NCI-H1105 (cell line): ENCODE measurements at places on chromosomes 16 and 17.

DNA sequence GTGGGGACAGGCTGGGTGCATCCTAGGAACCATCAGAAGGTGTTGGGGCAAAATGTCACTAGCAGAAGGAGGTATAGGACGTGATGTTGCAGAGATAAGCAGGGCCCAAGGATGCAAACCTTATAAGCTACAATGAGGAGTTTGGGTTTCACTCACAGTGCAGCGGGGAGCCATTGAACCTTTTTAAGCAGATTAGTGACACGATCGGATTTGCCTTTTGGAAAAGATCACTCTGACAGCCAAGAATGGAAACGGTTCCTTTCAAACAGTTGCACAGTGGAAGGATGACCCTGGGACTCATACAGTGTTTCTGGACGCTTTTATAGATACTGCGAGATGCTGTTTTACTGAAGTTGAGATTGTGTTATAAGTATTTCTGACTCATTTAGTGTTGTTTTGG lies 131.8 kb upstream of the CACNG3 start:
- no peak for DNase-seq

DNA sequence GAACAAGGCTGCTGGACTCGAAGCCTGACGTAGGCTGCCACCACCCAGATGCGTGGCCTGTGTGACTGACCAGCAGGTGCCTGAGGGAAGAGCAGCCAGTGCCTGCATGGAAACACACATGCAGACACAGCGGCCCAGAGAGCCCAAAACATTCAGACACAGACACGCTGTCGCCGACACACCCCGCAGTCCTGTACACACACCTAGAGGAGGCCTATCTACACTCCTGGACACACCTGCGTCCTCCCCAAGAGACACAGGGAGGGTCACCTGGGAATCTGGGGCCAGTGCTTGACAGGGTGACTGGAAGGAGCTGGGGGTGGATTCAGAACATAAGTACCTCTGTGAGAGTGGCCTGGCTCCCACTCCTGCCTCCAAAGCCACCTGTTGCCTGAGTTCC lies 6.1 kb upstream of the TSPOAP1 start:
- DNase-seq: no peak

- DNase-seq: no peak
Measured at GRCh38 chr16:3755249-3755648, 37.9 kb upstream of the TRAP1 start.

GRCh38 chr17:78979780-78980623 lies at the start of gene LGALS3BP:
LGALS3BP (minus strand) TSS chr17:78979923; CDS start chr17:78977191, 2,732 bp downstream.
- peak; percentile 82 for DNase-seq

- no peak for DNase-seq
Measured at GRCh38 chr16:69399361-69399760, 13.6 kb upstream of the TERF2 start.

- no peak for DNase-seq
Measured at GRCh38 chr16:54511222-54511731, 224.7 kb upstream of the IRX3 start.

GRCh38 chr17:70028978-70029767 lies 45.9 kb upstream of the KCNJ16 start:
- no peak for DNase-seq

DNA sequence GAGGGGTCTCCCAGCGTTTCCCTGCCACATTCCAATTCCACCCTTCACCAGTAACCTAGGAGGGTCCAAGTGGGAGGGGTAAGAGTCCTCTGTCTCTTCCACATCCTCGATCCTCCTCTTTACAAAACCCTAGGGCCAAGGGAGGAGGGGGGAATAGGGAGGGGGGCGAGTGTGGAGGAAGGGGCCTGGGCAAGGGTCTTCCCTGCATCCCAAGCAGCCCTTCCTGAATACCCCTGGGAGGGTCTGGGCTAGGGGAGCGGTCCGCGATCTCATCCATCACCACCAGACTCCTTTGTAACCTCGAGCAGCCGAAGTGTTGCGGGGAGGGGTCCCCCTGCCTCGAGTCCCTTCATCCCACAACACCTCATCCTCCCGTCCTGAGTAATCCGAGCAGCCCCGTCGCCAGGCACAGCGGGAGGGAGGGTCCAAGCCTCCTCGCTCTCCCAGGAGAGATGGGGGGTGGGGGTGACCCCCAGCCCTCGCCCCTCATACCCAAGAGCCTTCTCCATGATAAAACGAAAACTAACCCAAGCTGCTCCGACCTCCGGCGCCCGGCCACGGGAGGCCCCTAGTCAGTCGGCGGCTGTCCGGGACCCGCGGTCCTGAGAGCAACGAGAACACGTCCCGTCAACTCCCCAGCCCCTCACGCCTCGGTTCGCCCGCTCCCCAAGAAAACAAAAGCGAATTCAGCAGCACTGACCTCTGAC lies 502 bp downstream of the SMPD3 start:
- DNase-seq: no peak

GRCh38 chr16:85393674-85394451 lies 219.3 kb upstream of the GSE1 start:
- DNase-seq: no peak

- no peak for DNase-seq
Measured at GRCh38 chr17:77746896-77747554, 211.5 kb upstream of the TNRC6C start.

DNA sequence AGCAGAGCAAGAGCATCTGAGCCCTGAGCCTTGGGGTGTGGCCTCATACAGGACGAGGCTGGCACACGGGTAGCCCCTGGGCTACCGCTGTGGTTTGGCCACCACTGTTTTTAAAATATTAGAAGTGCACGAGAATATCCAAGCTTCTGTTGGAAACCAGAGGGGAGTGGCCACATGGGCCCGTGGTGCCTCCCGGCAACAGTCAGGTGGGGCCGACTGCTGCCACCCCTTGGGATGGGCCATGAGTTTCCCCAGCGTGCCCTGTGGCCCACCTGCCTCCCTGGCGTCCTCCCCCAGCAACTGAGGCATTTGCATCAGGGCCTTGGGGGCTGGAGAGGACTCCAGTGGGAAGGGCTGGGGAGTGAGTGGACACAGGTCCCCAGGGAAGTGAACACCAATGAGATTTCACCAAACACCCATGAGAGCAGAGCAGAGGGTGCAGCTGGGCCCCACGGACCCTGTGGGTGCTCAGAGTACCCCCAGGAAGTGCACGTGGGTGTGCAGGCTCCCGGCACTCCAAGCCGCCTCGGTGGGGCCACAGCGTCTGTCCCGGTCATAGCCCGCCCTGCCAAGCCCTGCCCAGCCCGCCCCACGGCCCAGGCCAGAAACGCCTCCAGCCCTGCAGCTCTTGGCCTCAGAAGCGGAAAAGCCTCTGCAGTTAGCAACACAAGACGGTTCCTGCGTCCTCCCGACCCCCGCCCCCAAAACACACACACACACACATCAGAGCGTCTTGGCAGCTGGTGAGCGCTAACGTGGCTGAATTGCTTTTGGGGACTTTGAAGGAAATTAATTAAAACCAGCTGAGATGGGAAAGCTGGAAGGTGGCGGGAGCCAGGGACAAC lies 22.7 kb downstream of the ZNF469 start:
- no peak for DNase-seq

- no peak for DNase-seq
Measured at GRCh38 chr17:66375121-66375520, 72.7 kb downstream of the PRKCA start.

GRCh38 chr16:86073103-86073625 lies 174.2 kb downstream of the IRF8 start:
- DNase-seq: no peak

- DNase-seq: no peak
Measured at GRCh38 chr17:1043601-1044251, 46.8 kb downstream of the TIMM22 start.

DNA sequence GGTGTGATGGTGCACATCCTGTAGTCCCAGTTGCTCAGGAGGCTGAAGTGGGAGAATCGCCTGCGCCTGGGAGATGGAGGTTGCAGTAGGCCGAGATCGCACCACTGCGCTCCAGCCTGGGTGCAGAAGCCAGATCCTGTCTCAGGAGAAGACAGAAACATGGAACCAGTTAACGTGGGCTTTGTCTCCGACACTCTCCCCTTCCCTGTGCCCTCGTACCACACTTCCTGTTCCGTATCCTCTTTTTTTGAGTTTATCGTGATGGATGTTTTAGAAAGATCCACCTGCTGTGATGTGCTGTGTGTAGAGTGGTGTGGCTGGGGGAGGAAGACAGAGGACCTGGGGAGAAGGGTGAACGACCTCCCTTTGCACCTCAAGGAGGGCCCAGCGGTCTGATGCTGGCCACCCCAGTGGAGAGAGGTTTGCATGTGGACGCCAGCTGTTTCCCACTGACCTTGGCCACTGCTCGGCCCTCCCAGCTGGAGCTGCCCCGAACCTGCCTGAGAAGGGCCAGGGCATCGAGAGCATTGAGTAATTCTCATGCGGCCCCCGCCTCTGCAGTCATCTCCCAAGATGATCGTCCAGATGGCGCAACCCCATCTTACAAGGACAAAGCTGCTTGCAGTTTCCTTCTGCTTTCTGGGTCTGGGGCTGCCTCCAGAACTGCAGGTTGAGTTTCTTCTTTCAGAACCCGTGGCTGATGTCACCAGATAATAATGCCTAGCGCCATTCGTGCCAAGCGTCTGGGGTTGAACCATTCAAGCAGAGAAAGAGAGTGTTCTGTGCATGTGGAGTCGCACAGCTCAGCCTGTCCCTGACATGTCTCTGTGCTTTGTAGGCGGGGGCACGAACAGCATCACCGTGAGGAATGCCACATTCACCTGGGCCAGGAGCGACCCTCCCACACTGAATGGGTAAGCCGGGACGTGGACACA lies 126.3 kb downstream of the ABCC1 start:
- no peak for DNase-seq

DNA sequence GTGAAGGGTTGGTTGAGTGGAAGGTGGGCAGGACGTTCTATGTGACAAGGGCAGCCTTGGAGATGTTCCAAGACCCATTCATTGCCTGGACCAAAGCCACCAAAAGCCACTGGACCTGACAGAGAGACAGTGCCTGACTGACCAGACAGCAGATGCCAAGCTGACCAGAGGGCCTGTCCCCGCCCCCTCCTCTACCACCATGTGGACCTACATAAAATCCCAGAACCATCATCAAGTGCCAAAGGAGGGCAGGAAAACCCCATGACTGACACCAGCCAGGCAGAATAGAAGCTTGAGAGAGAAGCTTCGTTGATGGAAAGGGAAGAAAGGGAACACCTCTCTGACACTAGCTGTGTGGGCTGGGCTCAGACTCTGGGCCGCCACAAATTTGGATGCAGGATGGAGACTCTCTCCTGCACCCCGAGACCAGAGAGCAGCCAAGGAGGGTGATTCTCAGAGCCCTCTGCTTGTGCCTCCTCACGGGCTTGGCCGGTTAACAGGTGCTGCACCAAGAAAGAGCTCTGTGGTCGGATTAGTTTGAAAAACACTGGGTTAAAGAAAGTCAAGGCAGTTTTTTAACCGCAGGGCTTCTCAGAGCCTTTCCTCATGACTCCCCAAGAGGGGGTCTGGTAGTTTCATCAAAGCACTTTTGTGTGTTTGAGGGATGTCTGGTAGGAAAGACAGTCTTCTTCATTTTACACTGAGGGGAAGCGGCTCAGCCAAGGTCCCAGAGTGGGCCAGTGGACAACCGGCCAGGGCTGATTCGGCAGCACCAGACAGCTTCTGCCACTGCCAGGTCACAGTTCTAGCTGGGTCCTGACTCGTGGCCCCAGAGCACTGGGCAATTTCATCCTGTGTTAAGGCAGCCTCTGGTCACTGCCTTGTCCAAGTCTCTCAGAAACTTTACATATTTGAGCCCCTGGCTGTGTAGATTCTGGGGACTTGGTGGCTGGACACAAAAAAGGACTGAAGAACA lies 1.7 kb downstream of the TNFRSF13B start:
- no peak for DNase-seq

DNA sequence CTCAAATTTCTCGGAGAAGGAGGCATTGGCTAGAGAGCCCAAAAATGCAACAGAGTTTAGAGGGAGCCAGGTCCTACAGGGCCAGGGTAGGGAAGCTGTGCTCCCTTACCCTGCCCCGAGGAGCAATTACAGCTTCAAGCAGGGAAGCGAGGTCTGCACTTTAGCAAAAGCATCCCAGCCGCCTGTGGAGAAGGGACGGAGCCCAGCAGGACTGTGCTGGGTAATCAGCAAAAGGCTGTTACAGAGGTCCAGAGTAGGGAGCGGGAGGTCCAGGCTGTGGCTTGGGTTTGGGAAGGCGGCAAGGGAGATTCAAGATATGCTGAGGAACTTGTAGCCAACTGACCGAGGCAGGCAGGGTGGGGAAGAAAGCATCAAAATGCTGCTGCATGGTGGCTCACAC lies 162.6 kb downstream of the TMEM132E start:
- DNase-seq: no peak

- DNase-seq: no peak
Measured at GRCh38 chr16:29148867-29149272, 164.0 kb downstream of the LAT start.

GRCh38 chr16:77721752-77722308 lies 484 bp upstream of the NUDT7 start:
- DNase-seq: no peak

DNA sequence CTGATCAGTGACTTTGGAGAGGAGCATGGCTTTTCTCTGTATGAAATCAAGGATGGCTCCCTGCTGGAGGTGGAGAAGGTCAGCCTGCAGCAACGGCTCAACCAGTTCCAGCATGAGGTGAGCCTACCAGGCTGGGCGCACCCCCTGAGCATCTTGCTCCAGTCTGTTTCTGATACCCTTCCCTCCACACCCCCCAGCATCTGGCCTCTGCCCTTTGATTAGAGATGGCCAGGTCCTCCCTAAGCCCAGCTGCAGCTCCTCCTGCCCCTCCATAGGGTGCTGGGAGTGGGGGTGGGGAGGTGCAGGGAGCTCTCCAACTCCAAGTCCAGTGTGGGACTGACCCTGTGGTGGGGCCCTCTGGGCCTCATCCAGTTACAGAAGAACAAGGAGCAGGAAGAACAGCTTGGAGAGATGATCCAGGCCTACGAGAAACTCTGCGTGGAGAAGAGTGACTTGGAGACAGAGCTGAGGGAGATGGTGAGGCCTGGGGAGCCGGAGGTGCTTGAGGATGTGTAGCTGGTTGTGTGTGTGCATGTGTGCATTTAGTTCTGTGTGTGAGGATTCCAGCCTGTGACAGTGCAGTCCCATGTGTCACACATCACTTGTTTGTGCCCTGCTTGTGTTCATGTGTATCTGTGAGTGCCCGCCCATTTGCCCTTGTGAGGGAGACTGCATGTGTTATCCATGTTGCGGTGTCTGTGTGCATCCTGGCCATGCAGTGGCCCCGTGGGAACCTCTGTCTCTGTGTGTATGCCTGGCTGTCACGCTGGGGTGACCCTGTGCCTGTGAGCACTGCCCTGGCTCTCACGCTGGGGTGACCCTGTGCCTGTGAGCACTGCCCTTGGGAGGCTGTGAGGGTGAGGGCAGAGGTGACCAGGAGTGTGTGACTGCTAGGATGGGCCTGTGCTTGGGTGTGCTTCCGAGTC lies 3.0 kb downstream of the TBKBP1 start:
- no peak for DNase-seq

- peak; percentile 55 for DNase-seq
Measured at GRCh38 chr16:50665128-50665878, 15.8 kb downstream of the SNX20 start.
